Ascending aorta (tissue), 2 donors: ENCODE measurements at places on chromosomes 16 and 17.
A peak's percentile ranks its signal among the peaks of the same experiment; 100 is the strongest.

DNA sequence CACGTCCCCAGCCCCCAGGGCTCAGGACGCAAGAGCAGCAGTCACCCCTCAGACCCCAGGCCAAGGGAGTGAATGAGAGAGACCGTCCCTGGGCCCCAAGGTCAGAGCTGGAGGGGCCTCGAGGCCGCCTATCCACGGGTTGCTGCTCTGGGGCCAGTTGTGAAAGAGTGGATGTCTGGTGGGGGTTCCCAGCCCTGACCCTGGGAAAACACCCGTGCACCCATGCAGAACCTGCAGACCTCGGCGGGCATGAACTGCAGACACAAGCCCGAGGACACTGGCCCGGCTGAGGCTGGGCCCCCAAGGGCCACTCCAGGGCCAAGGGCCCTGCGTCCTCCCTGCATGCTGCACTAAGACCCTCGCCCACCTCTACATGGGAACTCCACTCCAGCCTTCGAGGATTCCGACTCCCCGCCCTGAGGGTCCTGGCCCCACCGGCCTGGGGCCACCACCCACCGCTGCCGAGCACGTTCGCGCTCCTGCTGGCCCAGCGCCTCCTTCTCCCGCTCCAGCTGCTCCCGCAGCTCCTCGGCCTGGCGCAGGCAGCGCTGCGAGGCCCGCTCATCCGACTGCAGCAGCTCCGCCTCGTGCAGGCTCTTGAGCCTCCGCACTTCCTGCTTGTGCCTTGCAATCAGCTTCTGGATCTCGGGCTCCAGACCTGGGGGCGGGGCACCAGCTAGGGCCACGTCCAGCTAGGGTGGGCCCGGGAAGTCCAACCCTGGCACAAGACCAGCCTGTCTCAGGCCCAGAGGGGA, 27.6 kb upstream of the AATK start:
- no peak for DNase-seq

DNA sequence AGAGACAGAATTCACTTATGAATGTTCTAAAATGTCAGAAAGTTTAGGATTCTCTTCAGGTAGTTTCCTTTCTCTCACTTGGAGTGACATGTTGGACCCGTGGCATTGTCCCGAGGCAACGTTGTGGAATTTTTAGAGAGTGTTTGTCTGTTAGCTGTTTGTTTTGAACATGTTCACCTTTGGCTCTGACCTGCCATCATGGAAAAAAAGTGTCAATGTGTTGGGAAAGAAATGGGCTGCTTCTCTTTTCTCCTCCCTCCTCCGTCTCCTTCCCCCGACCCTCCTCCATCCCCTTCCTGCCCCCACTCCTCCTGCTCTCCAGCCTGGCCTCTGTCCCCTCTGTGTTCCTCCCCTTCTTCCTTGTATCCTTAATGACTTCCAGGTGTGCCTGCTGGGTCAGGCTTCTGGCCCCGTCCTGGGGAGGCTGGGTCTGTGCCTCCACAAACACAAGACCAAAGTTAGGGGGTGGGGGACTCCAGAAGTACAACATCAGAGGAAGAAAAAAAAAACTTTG, 463.1 kb downstream of the MAF start:
- no peak for DNase-seq

GRCh38 chr17:76937238-76937637, 69.0 kb downstream of the MGAT5B start:
- DNase-seq, result no peak

- DNase-seq, result no peak
Measured at GRCh38 chr17:37740915-37741314, 3.9 kb downstream of the HNF1B start.

GRCh38 chr17:42131981-42132432, 9.4 kb downstream of the HSPB9 start:
- no peak for DNase-seq

DNA sequence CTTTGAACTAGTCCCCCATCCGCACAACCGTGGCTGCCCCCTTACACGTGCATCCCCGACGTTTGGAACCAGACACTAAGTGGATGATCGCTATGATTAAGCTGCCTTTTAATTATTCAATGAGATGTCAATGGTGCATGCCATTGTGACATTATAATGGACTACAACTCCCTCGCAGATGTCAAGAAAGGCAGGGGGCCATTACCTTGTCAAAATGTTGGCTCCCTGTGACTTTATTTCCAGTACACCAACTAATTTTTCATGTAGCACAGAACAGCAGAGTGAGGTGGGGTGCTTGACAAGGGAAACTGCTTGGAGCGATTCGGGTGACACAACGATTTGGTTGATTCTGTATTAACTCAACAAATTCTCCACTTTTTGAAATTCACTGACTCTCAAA, 26.5 kb downstream of the ASIC2 start:
- no peak for DNase-seq

DNA sequence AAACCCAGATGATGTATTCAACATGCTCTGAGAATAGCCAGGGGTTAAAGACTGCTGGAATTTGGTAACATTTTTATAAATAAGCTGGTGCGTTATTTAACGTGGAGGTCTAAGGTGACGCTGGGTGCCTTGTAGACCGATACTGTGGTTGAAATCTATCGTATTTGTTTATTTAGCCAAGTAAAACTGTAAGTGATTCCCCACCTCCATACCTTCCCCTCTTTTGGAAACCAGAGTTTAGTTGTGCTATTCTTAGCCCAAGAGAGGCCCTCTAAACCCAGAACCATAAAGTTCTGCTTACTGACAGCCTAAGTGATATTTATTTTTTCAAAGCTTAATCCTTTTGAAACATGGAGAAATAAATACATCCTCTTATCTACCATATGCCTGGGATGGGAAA, 744.5 kb downstream of the WWOX start:
- no peak for DNase-seq

GRCh38 chr17:7849130-7849750, 5.6 kb upstream of the TMEM88 start:
- DNase-seq, result no peak

DNA sequence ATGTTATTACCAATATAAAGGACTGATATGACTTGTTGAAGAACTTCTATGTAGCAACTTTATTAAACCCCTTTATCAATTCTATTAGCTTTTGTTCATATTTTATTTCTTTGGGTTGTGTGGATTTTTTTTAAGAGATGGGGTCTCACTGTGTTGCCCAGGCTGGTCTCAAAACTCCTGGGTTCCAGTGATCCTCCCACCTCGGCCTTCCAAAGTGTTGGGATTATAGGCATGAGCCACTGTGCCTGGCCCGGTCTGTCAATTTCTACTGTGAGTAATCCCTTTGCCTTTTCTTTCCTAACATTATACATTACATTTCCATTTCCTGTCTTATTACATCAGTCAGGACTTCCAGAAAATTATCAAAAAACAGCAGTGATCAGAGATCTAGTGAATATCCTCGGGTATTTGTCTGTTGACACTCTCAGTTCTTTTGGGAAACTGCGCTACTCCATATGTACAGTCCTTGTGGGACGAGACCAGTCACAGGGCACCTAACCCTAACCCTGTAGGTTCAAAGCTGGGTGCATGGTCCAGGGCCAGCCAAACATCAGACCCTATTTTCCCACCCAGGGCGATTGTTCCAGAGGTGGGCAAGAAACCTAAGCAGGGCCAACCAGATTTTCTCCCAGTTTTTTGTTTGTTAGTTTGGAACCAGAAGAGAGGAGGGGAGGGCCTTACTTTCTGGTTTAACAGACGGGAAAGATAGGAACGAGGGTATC, 1.7 kb upstream of the SLC47A1 start:
- DNase-seq, result no peak

DNA sequence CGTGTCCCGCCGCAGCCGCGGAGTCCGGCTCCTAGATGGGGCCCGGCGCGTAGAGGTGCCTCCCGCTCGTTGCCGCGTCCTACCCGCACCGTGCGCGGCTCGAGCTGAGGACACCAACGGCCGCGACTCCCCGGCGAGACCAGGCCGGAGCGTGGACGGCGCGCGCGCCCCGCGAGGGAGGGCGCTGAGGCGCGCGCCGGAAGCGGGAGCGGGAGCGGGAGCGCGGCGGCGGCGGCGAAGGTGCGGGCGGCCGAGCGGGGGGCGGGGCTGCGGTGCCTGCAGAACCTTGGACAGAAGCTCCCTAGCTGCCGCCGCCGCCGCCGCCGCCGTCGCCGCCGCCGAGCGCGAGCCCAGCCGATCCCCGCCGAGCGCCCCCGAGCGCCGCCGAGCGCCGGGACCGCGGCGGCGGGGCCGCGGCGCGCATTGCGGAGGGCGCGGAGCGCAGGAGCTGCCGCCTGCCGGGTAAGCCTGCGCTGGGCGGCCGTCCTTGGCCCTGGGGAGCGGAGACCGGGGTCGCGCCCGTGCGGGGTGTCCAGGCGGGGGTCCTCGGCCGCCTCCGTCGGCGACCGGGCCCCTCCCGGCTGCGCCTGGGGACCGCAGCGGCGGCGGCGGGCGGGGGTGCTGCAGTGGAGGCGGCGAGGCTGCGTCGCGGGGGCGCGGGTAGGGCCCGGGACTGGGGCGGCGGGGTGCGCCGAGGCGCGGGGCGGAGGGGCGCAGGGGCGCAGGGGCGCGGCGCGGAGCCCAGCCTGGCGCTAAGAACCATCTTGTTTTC, at the start of gene CDK5R1:
CDK5R1 (plus strand) TSS at position 293 of the 772 bp plus-strand sequence. CDS start 628 bp downstream, outside the sequence.
- DNase-seq, result no peak

DNA sequence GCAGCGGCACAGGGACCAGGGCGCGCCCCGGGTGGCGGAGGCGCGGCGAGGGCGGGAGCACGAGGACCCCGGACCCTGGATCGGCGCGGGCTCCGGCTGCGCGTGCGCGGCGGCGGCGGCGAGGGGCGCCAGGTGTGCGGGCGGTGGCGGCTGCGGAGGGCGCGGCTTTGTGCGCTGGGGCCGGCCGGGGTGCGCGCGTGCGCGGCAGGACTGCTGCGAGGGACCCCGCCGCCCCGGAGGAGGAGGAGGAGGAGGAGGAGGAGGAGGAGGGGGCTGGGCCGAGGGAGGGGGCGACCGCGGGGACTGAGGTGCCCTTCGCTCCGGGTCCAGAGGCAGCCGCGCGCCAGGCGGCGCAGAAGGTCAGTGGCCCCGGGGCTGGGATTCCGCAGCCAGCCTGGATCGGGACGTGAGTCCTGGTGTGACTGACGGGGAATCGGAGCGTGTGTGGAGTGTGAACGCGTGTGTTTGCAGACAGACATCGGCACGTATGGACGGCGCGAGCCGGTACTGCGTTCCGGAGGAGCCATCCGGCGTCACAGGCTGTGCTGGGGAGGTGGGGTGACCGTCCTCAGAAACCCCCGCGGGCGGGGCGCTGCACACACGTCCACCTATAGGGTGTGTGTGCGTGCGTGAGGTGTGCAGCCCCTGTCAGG, 19.5 kb upstream of the RAP1GAP2 start:
- no peak for DNase-seq

- no peak for DNase-seq
Measured at GRCh38 chr17:9968881-9969280, 63.8 kb upstream of the RCVRN start.

GRCh38 chr17:44990994-44991393, 22.9 kb upstream of the C1QL1 start:
- no peak for DNase-seq

GRCh38 chr17:5241861-5242671, 7.4 kb upstream of the SCIMP start:
- no peak for DNase-seq

- no peak for DNase-seq
Measured at GRCh38 chr17:78821961-78822360, 18.7 kb downstream of the USP36 start.

- no peak for DNase-seq
Measured at GRCh38 chr17:80922580-80923160, 69.0 kb upstream of the CHMP6 start.

DNA sequence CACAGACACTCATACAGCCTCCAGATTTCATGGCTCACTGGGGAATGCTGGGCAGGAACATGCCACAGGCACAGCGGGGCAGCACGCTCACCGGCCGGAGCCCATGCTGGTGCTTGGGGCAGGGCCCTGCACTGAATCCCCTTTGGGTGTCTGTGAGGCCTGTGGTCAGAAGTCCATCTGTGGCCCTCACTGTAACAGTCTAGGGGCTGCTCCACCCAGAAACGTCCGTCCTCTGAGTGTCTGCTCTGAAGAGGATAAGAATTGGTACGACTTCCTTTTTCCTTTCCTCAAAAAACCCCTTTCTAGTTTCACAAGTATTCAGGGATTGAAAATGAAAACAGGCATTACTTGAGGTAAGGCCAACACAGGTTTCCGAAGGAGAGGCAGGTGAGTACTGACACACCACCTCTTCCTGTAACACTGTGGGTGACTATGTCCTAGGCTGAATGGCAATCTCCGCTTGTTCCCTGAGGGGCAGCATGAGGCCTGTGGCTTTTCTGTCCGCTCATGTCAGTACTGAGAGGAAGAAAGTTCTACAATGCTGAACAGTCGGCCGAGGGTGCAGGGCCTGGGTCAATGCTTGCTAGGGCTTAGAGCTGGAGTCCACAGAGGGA, 42.5 kb downstream of the TMEM11 start:
- DNase-seq, result no peak

- DNase-seq, result no peak
Measured at GRCh38 chr17:66655861-66656260, 179.1 kb upstream of the CACNG5 start.

GRCh38 chr17:77200711-77201110, 59.9 kb downstream of the SEC14L1 start:
- peak; percentile 59 for DNase-seq

- DNase-seq, result no peak
Measured at GRCh38 chr16:88468275-88469129, 15.4 kb downstream of the ZFPM1 start.

GRCh38 chr17:78828470-78829185, 12.0 kb downstream of the USP36 start:
- DNase-seq, result no peak

GRCh38 chr17:30375661-30376060, 3.1 kb upstream of the CPD start:
- DNase-seq, result no peak

- no peak for DNase-seq
Measured at GRCh38 chr17:77973953-77974352, 15.4 kb downstream of the TNRC6C start.

DNA sequence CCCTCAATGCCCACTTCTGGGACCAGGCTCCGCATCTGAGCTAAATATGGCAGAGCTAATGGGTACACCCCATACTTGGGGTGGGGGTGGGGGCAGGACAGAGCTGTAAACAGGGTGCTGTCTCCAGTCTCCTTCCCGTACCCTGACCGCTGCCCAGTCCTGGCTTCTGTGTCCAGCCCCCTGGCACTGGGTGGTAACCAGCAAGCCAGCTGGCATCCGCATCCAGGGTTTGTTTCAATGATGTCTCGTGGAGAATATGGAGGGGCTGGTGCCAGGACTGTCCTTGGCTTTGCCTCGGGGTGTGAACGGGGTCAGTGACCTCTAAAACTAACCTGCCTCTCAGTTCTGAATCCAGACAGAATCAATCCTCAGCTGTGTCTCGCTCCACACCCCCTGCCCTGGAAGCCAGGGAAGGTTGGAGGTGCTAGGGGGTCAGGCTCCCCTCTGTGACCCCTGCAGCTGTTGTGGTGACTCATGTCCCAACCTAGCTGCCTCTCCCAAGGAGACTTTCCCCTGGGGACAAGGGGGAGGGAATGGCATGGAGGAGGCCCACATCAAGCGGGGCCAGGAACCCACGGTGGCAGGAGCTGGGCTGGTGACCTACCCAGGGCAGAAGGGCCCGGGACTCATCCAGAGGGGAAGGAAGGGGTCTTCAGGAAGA, 1.5 kb upstream of the PNMT start:
- DNase-seq, result no peak

GRCh38 chr16:30741461-30741914, 6.7 kb upstream of the PHKG2 start:
- DNase-seq, result no peak

GRCh38 chr16:47732523-47733111, 271.5 kb downstream of the PHKB start:
- DNase-seq, result no peak
